ENCODE measurements at places on chromosomes 3 and 15. TPM values are rescaled to one million over a fixed set of nuclear protein-coding genes. Genes with fewer than 3 reads are reported as not detected.
A peak's percentile ranks its signal among the peaks of the same experiment; 100 is the strongest.

GRCh38 chr3:46846624-46847542 lies 16.4 kb downstream of the MYL3 start:
- no peaks in the 10 kb centered on the region for H3K27me3 ChIP-seq
- no peak overlapping the region for H3K27ac ChIP-seq
- no peaks in the 10 kb centered on the region for H3K36me3 ChIP-seq
- H3K4me1 ChIP-seq, result peaks cover 5% of the 10 kb centered on the region
- H3K4me3 ChIP-seq, result peak overlapping the region; percentile 65

- no peaks in the 10 kb centered on the region for H3K36me3 ChIP-seq
- no peak for DNase-seq
- H3K27me3 ChIP-seq, result no peaks in the 10 kb centered on the region
These were observed 156.4 kb downstream of the LRRC28 start for GRCh38 chr15:99407716-99408115.

DNA sequence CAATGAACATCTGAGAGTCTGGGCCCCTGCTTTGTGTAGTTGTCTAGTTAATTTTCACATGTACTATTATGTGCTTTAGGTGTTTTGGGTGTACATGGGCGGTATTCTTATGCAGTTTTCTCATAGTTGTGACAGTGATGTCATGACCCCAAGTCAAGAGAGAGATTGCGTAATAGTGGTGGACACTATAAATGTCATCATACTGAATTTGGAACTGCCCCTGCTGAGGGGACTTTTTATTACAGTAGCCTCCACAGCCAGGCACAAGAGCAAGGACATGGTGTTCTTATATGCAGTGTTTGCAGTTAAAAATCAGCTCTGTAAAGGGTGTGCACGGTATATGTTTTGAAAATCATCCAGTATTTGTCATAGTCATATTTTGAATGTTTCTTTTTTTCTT lies 29.5 kb downstream of the ABHD2 start:
- H3K27me3 ChIP-seq, result no peaks in the 10 kb centered on the region
- no peak for DNase-seq
- peaks cover 15% of the 10 kb centered on the region for H3K36me3 ChIP-seq
- no peak overlapping the region for H3K27ac ChIP-seq

DNA sequence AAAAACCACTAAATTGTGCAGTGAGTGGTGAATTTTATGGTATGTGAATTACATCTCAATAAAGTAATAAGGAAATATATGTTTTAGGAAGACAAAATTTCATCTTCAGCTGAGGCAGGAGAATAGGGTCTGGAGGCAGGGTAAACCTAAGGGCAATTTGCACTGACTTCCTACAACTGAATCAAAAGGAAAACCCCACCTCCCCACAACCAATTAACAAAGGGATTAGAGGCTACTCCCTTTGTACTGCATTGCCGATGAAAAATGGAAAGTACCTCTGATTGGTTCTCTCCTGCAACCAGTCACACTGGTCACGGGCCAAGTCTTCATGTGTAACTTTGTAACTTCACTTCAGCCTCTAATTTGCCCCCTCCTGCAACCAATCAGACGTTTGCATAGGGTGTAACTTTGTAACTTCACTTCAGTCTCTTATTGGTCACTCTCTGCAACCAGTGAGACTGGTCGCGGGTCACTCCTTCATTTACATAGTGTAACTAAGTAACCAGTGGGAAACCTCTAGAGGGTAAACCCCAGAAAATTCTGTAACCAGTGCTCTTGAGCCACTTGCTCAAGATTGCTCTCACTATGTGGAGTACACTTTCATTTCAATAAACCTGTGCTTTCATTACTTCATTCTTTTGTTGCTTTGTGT lies 244.5 kb downstream of the CNTN4 start:
- no peaks in the 10 kb centered on the region for H3K4me1 ChIP-seq
- DNase-seq, result no peak
- no peak overlapping the region for H3K27ac ChIP-seq
- H3K4me3 ChIP-seq, result no peak overlapping the region
- no peaks in the 10 kb centered on the region for H3K27me3 ChIP-seq

GRCh38 chr3:192024751-192025150 lies 563.8 kb downstream of the PYDC2 start:
- no peak overlapping the region for H3K4me3 ChIP-seq
- no peaks in the 10 kb centered on the region for H3K27me3 ChIP-seq
- DNase-seq, result no peak
- no peaks in the 10 kb centered on the region for H3K36me3 ChIP-seq
- no peaks in the 10 kb centered on the region for H3K4me1 ChIP-seq
- no peak overlapping the region for H3K27ac ChIP-seq

DNA sequence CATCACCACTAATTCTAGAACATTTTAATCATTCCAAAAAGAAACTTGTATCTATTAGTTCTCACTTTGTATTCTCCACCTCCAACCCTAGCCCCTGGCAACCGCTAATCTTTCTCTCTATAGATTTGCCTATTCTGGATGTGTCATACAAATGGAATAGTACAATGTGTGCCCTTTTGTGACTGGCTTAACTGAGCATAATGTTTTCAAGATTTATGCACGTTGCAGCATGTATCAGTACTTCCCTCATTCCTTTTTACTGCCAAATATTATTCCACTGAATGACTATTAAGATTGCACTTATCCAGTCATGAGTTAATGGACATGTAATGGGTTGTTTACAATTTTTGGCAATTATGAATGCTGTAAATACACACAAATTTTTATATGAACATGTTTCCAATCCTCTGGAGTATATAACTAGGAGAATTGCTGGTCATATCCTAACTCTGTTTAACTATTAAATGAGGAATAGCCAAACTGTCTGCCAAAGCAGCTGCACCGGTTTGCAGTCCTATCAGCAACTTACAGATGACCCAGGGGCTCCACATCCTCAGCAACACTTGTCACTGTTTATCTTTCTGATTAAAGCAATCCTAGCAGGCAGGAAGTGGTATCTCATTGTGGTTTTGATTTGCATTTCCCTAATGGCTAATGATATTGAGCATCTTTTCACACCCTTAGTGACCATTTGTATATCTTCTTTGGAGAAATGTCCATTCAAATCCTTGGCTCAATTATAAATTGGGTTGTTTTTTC lies 42.9 kb downstream of the DCUN1D1 start:
- DNase-seq, result no peak
- peaks cover 25% of the 10 kb centered on the region for H3K4me1 ChIP-seq
- H3K36me3 ChIP-seq, result peaks cover 2% of the 10 kb centered on the region
- no peaks in the 10 kb centered on the region for H3K27me3 ChIP-seq

DNA sequence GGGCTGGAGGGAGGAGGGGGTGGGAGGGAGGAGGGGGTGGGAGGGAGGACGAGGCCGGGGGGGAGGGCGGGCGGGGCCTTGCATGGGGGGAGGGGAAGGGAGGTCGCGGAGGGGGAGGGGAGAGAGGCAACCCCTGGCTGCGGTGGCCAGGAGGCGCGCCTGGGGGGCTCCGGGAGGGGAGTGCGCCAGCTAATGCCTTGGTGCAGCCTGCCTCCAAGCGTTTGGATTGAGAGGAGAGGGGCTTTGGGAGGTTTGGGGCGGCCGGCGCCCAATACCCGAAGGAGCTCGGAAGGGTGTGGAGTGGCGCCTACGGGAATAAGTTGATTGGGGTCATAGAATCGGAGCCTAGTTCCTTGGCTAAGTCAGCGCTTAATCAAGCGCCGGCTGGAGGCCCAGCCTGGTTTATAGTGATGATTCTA lies 557 bp downstream of the TFG start:
- H3K27ac ChIP-seq, result peak overlapping the region; percentile 84
- H3K27me3 ChIP-seq, result no peaks in the 10 kb centered on the region
- H3K36me3 ChIP-seq, result peaks cover 33% of the 10 kb centered on the region
- DNase-seq, result peak; percentile 68
- H3K4me1 ChIP-seq, result peaks cover 40% of the 10 kb centered on the region

- H3K4me3 ChIP-seq, result no peak overlapping the region
- H3K36me3 ChIP-seq, result no peaks in the 10 kb centered on the region
- DNase-seq, result no peak
- no peaks in the 10 kb centered on the region for H3K27me3 ChIP-seq
- peaks cover 7% of the 10 kb centered on the region for H3K4me1 ChIP-seq
These were observed 9.9 kb upstream of the GP9 start for GRCh38 chr3:129050556-129051295.

DNA sequence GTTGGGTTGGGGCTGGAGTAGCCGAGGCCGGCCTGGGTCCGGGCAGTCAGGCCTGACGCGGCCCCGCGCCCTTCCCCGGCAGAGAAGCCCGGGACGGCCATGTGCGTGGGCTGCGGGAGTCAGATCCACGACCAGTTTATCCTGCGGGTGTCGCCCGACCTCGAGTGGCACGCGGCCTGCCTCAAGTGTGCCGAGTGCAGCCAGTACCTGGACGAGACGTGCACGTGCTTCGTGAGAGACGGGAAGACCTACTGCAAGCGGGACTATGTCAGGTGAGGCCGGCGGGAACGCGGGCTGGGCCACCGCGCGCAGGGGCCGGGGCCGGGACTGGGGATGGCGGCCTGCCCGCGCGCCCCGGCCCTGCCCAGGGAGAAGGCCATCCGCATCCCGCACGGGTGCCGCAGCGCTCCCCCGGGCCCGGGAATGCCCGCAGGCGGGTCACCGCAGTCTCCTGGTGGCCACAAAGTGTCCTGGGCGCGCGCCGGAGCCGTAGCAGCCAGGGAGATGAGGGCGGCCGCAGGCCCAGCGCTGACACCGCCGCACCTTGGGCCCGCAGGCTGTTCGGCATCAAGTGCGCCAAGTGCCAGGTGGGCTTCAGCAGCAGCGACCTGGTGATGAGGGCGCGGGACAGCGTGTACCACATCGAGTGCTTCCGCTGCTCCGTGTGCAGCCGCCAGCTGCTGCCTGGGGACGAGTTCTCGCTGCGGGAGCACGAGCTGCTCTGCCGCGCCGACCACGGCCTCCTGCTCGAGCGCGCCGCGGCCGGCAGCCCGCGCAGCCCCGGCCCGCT lies 1.3 kb downstream of the ISL2 start:
- DNase-seq, result peak; percentile 30
- H3K36me3 ChIP-seq, result no peaks in the 10 kb centered on the region
- peak overlapping the region; percentile 66 for H3K4me3 ChIP-seq

- no peaks in the 10 kb centered on the region for H3K36me3 ChIP-seq
- DNase-seq, result no peak
- no peak within 1 kb of the TSS for H3K27ac ChIP-seq
- peaks cover 2% of the 10 kb centered on the region for H3K4me1 ChIP-seq
These were observed at the start of gene VEPH1 for GRCh38 chr3:157502916-157503595. TSS of gene VEPH1 (minus strand) at chr3:157503416. CDS start at chr3:157495349, 8,067 bp downstream.

The ASB14 gene
- total RNA-seq, result not detected

The EIF4E3 gene
- total RNA-seq, result 29.3 TPM

The WNT5A gene
- total RNA-seq, result not detected

The XCR1 gene
- not detected for total RNA-seq

The SCN11A gene
- total RNA-seq, result not detected

The TLR9 gene
- total RNA-seq, result 2.0 TPM

The RAD51 gene
- total RNA-seq, result 77.0 TPM

The A4GNT gene
- not detected for total RNA-seq

The GNAI2 gene
- 238 TPM for total RNA-seq

The COMMD4 gene
- 72.3 TPM for total RNA-seq

Data from activated CD8-positive, alpha-beta T cell treated with anti-CD3 and anti-CD28 coated beads for 36 hours (primary cell).